ENCODE measurements at places on chromosomes 11 and 22.
A peak's percentile ranks its signal among the peaks of the same experiment; 100 is the strongest.

GRCh38 chr11:40619654-40620053, 839.8 kb downstream of the LRRC4C start:
- DNase-seq: no peak

DNA sequence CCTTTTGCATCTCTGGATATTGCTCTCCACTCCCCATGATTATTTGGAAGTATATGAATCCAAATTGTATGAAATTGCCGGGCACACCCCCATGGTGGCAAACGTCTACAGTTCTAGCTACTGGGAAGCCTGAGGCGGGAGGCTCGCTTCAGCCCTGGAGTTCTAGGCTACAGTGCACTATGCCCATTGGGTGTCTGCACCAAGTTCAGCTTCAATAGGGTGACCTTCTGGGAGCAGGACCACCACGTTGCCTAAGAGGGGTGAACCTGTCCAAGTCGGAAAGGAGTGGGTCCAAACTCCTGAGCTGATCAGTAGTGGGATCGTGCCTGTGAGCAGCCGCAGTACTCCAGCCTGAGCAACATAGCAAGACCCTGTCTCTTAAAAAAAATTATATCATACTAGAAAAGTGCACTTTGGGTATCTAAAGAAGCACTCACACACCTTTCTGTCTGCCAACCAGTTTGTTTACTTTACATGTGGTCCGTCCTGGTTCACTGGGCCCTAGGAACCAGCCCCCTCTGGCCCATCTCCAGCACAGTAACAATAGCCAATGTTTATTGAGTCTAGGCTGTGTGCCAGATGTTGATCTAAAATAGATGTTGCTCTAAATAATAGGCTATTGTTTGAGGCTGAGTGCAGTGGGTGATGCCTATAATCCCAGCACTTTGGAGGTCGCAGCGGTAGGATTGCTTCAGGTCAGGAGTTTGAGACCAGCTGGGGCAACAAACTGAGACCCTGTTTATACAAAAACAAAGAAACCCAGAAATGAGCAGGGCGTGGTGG, 16.4 kb upstream of the KAT5 start:
- DNase-seq: no peak

- no peak for DNase-seq
Measured at GRCh38 chr11:94751218-94751609, 16.9 kb upstream of the AMOTL1 start.

DNA sequence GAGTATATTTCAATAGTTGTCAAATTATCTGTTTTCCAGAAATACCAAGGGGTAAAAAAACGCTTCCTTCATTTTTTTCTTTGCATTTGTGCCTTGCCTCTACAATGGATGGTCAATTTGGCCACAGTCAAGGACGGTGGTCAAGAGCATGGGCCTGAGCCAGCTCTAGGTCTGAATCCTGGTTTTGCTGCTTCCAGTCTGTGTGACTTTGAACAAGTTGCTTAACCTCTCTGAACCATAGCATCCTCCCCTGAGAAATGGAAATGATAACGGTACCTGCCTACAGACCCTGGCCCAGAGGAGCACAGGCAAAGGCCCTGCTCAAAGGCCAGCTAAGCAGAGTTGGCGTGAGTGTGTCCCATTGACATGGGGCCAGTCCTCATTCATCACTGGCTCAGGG, 3.1 kb downstream of the PNPLA5 start:
- DNase-seq: no peak

DNA sequence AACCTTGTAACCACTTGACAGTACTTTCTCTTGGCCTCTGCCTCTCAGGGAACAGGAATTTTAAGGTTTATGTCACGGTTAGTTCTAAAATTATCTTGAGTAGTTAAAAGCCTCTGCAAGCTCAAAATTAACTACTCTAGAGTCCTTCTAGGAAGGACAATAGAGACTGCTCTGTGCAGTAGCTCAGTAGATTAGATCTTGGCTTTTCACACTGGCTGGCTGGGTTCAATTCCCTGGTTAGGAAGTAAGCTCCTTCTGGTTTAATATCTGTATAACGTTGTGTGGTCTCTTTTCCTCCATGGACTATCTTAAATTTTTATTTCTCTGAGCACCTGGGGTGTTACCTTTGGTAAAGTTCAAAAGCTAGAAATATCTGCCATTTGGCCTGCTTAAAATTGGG, 109.2 kb downstream of the AASDHPPT start:
- DNase-seq: no peak

GRCh38 chr11:20672575-20672974, 3.2 kb downstream of the NELL1 start:
- DNase-seq: no peak

DNA sequence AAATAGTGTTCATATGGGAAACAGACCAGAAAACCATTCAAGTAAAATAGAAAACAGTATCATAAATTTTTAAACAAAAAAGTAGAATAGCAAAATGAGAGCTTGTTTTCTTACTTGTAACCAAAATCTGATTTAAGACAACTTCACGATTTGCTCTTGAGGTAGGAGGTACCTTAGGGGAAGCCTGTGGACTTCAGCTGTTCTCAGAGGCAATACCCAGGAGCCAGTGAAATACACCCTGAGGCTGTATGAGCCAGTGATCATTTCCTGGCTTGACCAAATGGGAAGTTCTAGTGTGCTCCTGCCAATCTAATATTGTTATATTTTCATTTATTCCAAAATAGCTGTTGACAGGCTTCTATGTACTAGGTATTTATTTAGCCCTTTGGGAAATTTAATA, 104.8 kb downstream of the ARHGAP42 start:
- no peak for DNase-seq

GRCh38 chr11:67278135-67278938, 10.8 kb upstream of the ANKRD13D start:
- no peak for DNase-seq

- DNase-seq: no peak
Measured at GRCh38 chr22:39332441-39333064, 13.1 kb upstream of the RPL3 start.

GRCh38 chr11:65454311-65454695, 31.7 kb downstream of the NEAT1 start:
- DNase-seq: no peak

DNA sequence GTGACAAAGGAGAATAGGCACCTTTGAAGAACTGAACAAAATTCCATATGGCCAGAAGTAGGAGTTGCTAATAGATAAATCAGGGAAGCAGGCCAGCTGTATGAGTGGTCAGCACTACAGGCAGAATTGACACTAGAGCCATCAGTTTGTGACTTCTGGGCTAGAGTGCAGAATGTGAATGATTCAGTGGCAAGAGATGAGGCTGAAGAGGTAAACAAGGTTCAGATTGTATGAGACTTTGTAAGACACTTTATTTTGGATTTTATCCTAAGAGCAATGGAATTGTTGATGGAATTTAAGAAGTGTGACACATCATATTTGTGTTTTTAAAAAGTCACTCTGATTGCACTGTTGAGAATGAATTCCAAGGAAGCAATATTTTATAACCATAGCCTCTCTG, 12.9 kb downstream of the BIRC3 start:
- no peak for DNase-seq

DNA sequence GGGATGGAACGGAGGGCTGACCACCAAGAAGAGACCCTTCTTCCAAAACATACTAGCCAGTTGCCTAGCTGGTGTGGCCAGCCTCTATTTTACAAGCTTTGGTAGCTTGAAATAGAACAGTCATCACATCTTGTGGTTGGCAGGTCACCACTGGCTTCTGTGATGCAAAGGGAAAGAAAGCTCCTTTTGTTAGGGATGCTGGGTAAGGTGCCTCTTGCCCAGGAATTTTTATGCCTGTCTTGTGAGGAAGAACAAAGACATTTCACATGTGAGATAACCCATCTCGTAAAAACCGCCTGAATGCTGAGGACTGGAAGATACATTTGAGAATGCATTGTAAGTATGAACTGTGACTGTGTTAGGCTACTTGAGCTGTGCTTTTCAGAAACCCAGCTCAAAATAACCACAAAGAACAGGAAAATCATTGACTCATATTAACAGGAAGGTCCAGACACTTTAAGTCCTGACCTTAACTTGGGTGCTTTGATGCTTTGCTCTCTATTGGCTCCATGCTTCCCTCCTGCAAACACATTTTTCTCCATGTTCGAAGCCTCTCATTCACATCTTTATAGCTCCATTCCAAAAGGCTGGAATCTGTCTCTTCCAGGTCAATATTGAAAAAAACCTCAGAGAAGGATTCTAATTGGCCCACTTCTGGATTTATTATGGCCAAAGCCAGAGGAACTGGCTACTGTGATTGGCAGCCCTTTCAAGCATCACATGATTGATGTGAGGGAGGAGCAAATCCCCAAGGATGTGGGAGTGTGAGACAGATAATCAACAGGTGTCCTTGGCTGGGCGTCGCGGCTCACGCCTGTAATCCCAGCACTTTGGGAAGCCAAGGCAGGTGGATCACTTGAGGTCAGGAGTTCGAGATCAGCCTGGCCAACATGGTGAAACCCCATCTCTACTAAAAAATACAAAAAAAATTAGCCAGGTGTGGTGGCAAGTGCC, 53.9 kb downstream of the MICAL2 start:
- DNase-seq: no peak

GRCh38 chr22:28279888-28280287, 360.8 kb upstream of the PITPNB start:
- no peak for DNase-seq

DNA sequence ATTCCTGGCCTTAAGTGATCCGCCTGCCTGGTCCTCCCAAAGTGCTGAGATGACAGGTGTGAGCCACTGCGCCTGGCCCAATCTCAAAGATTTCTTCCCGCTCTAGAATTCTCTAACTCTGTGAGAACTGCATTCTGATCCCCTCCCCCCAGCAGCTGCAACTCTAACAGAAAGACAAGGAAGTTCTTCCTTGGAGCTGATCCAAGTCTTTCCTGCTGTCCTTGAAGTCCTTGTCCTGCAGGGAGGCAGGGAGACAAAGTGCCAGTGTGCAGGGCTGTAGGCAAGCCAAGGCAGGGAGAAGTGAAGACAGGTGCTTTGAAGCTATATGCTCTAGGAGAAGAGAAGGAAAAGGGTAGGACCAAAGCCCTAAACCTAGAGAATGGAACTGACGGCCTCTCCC, 9.5 kb upstream of the GGA1 start:
- DNase-seq: no peak

DNA sequence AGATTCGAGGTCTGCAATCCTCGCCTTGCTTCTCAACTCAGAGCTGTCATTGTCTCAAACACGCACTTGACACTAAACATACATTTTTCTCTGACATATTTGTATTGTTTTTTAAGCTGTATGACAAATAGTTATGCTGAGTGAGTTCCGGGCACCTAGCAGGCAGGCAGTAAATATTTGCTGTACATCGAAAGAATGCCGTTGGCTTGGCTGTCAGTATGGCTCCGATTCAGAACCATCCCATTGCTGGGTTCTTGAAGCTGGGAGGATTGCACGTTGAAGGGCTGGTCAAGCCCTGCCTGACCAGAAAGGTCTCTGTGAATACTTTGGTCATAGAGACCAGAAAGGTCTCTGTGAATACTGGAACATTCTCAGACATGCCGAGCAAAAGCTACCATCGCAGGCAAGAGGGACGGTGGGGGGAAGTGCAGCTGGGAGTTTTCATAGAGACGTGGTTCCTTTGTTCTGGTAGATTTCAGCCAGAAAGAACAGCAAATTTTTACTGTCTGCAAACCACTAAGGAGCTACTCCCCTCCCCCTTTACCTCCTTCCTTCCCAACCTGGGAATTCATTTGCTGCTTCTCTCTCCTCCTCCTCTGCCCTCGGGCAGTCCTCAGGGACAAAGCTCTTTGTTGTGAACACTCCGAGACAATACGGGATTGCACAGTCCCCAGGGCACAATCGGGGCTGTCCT, 202.2 kb upstream of the SORL1-AS1 start:
- DNase-seq: no peak

DNA sequence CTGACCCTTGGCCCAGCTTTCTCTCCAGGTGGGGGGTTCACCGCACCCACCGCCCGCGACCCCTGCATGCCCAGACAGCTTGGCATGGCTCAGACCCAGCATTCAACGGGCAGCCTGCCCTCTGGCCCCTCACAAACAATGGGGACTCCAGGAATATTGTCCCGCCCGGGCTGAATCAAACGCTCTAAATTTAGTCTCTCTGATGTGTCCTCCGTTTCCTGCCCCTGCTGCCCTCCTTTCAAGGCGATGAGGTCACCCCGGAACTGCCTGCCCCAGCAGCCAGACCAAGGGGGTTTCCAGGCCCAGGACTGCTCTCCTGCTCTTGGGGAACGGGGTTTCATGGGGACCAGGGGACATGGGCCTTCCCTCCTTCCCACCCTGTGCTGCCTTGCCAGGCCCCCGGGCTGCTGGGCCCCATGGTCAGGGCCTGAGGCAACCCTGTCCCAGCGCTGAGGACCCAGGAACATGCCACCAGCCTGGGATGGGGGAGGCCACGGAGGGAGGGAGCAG, 10.1 kb upstream of the PDGFB start:
- peak; percentile 45 for DNase-seq

DNA sequence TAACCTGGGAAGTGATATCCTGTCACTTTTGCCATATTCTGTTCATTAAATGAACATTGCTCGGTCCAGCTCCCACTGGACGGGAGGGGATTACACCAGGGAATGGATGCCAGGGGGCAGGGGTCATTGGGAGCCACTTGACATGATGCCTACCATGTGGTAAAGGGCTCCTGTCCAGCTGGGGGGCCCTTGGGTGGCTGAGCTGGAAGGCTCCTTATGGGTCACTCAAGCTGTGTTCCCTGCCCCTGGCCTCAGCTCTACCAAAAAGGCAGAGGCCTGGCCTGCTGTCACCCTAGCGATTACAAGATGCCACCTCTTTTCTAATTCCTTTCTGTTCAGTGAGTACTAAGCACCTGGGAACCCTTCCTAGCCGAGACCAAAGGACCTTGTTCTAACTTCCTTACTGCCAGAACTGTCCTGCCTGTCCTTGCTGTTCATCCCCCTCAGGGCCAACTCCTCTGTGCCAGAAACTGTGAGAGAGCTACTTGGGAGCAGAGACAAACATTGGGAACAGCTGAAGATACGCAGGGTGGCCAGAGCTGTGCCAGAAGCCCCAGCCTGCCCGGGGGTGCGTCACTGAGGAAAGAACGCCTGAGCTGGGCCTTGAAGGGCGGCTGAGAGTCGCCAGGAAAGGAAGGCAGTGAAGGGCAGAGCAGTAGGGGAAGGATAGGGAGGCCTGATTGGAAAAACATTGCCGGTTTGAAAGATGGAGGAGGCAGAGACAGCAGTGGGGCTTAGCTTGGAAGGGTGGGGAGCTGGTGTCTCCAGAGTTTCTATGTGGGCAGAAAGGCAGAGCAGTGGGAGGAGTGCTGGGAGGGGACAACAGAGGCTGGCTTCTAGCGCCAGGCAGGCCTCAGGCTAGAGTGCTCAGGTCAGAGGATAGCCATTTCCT, 12.7 kb upstream of the UVRAG start:
- DNase-seq: no peak

DNA sequence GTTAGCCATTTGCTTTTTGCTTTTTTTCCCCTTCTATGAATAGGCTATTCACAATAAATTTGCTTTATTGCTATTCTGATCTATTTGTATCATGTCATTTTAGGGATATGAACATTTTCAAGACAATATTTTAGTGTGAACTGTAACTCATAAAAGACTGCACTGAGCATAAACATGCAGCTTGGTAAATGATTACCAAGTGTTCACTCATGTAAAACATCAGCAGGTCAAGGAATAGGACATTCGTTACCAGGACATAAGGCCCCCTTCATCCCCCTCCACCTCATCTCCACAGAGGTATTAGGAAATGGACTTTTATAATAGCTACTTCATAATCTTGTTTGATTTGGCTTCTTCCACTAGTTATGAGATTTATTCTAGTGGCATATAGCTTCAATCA, 12.4 kb downstream of the NLRP14 start:
- DNase-seq: no peak
